ENCODE measurements at places on chromosomes 16 and 17.

GRCh38 chr16:89922477-89922883, 662 bp upstream of the TUBB3 start:
- DNase-seq, result peak; percentile 35

DNA sequence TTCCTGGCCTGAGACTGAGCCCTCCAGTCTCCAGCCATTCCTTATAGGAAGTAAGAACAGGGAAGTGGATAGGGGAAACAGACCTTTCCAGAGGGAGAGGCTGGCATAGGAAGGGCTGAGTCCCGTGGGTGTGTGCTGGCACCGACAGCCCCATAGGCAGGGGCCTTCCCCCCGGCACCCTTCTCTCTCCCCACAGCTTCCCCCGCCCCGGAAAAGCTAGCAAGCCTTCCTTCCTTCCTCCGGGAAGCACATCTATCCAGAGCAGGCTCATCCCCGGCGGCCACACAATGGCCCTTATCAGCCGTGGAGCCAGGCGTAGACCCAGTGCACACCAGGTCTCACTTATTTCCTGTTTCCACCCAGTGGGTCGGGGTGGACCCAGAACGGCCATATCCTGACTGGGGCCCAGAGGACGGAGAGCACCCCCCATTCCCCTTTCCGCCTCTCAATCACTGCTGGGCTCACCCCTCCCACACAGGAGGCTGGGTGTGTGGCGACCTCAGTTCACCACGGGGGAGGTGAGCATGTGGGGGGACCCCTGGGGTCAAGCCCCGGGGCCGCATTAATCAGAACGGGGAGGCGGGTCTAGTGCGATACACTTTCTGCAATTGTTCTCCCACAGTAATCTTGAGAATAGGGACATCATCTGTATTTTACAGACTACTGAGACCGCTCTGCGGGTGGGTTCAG, 950 bp upstream of the MYO1C start:
- no peak for DNase-seq

DNA sequence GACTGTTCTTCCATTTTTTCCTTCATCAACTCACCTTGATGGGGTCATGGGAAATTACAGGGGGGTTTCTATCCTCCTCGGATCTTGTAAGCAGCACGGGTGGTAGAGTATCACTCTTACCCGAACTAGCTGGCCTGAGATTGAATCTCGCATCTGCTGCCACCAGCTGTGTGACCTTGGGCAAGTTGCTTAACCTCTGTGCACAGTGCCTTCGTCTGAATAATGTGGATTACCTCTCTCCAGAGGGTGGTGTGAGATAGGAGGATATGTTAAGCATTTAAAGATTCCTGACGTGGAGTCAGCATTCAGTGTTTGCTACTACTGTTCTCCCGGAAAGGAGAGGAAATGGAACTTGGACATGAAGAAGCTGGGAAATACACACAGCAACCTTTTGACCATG, 24.4 kb downstream of the LASP1 start:
- no peak for DNase-seq

DNA sequence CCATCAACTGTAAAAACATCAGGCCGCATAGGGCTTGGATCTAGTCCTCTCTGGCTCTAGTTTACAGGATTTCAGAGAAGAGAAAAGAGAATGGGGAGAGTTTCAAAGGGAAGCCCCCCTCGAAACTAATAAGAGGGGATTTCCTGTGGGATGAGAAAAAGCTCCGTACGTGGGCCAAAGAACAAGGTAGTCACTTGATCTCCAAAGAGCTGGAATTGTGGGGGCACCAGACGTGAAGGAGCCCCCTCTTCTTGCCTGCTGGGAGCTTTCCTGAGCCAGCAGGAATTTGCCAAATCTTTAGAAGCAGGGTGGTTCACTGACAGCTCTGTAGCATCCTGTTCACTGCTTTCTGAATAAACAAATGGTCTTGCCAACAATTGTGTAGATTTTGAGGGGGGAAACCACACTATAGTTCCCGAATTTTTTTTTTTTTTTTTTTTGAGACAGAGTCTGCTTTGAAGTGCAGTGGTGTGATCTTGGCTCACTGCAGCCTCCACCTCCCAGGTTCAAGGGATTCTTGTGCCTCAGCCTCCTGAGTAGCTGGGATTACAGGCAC, 7.0 kb upstream of the TMIGD1 start:
- DNase-seq, result no peak

DNA sequence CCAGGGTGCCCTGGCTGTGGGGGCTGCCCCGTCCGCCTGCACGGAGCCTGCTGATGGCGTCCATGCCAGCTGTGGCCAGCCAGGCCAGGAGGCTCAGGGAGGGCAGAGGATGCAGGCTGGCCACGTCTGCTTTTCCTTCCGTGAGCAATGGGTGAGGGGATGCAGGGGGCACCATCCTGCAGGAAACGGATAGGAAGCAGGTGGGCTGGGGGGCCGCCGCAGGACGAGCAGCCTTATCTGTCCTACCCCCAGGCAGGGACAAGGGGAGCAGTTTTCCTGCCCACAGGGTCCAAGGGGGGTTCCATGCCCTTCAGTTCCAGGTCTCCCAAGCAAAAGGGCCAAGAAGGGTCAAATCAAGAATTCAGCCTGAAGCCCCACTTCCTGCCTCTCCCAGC, 6.8 kb downstream of the DUS1L start:
- DNase-seq, result no peak

- no peak for DNase-seq
These were observed 105.4 kb downstream of the FTO start for GRCh38 chr16:53809088-53809932.

DNA sequence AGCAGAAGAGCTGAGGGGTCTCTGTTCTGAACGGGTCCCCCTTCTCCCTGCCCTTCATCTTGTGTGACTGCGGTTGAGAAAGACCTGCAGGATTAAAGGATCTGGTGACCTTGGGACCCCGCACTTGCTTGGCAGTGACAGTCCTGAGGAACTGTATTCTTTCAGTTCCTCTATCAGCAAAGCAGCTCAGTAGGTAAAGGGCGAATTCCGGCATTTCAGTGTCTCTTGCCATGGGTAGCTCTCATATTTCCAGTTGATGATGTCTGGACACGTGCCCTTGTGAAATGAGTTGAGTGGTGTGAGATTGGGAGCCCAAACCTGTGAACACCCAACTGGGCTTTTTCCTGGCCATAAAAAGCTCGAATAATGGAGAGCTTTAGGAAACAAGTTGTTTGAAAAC, 135.7 kb downstream of the PRKCA start:
- DNase-seq, result no peak

- no peak for DNase-seq
These were observed 11.0 kb upstream of the PHKG2 start for GRCh38 chr16:30736995-30737793.

DNA sequence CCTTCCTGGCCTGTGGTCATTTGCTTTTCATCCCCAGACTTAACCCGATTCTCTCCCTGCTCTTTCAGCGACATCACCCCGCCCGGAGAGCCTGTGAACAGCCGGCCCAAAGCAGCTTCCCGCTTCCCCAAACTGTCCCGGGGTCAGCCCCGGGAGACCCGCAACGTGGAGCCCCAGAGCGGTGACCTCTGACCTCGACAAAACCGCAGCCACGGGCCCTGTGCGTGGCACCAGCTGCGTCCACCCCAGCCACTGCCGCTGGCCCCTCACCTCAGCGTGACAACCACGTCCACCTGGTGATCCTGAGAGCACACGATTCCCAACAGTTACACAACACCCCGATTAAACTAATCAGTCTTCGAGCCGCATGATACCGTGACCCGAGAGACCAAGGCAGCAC, 235.2 kb downstream of the CPPED1 start:
- DNase-seq, result no peak

GRCh38 chr17:82302568-82302963, 14.8 kb downstream of the CD7 start:
- no peak for DNase-seq

Measured in stimulated activated CD4-positive, alpha-beta T cell treated with anti-CD3 and anti-CD28 coated beads, Interleukin-4, amount 100 ng/mL, for 1 hour (primary cell).